PC-9 (cell line): ENCODE measurements at places on chromosomes 6 and 20. TPM values are rescaled to one million over a fixed set of nuclear protein-coding genes. Genes with fewer than 3 reads are reported as not detected.

The LY6G5B gene
- total RNA-seq: 20.9 and 24.0 TPM in 2 replicates

The GABRR2 gene
- total RNA-seq: 0.52 TPM in 1 of 2 replicates, not detected in the other

The B3GALT4 gene
- 10.3 and 12.8 TPM in 2 replicates for total RNA-seq

- H3K27me3 ChIP-seq: no peaks in the 10 kb centered on the region
- H3K4me1 ChIP-seq: no peaks in the 10 kb centered on the region
- DNase-seq: no peak
- no peak overlapping the region for H3K4me3 ChIP-seq
These were observed 15.2 kb downstream of the DDO start for GRCh38 chr6:110400208-110400607.

GRCh38 chr6:13617066-13617465, 1.9 kb downstream of the NOL7 start:
- no peaks in the 10 kb centered on the region for H3K27me3 ChIP-seq
- no peak overlapping the region for H3K27ac ChIP-seq
- DNase-seq: no peak
- peak overlapping the region; percentile 98; the same call in 1 of the 2 replicates for H3K4me3 ChIP-seq
- peaks cover 48% of the 10 kb centered on the region for H3K36me3 ChIP-seq

DNA sequence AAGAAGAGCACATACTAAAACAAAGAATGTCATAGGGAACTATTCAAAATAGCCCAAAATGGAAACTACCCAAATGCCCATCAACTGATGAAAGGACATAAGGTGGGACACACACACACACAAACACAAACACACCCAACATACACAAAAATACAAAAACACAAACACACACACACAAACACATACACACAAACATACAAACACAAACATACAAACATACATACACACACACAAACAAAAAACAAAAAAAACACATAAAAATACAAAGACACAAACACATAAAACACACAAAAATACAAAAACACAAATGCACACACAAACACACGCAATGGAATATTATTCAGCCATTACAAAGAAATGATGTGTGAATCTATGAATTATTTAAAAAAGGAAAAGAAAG, 203.6 kb downstream of the ERMARD start:
- no peaks in the 10 kb centered on the region for H3K36me3 ChIP-seq
- H3K4me1 ChIP-seq: no peaks in the 10 kb centered on the region
- DNase-seq: no peak

DNA sequence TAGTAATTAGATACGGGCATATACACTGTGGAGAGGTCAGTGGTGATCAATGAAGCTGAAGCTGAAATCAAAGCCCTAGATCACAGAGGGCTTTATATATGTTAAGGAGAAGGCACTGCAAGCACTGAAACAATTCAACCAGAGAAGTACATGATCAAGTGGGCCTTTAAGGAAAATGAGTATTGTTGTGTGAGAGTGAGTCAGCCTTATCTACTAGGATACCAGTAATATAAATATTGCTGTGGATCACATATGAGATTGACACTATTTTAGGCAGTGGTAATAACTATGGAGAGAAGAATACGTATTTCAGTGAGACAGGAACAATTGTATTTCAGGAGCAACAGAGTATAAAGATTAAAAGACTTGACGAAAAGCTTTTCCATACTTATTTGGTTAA, 1172.2 kb upstream of the GJE1 start:
- H3K27me3 ChIP-seq: no peaks in the 10 kb centered on the region
- no peaks in the 10 kb centered on the region for H3K36me3 ChIP-seq
- H3K4me3 ChIP-seq: no peak overlapping the region
